ENCODE measurements at places on chromosomes 4 and X. TPM values are rescaled to one million over a fixed set of nuclear protein-coding genes. Genes with fewer than 3 reads are reported as not detected.

The CFP gene
- 0.17 TPM for total RNA-seq

The QDPR gene
- 27.4 TPM for total RNA-seq

The GPC4 gene
- 2.8 TPM for total RNA-seq

DNA sequence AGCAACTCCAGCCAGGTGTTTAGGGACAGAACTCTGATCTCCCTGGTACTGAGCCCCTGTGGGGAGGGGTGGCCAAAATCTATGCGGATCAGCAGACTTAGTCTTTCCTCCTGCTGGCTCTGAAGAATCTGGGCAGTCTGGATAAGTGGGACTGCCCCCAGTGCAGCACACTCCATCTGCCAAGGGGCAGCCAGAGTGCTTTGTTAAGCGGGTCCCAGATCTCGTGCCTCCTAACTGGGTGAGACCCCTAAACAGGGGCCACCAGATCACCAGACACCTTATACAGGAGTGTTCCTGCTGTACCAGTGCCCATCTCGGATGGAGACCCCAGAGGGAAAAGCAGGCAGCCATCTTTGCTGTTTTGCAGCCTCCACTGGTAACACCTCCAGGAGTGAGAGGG, 81.5 kb upstream of the IL13RA2 start:
- DNase-seq = no peak
- H3K36me3 ChIP-seq = peaks cover 2% of the 10 kb centered on the region
- no peak overlapping the region for H3K27ac ChIP-seq
- H3K27me3 ChIP-seq = no peaks in the 10 kb centered on the region
- no peaks in the 10 kb centered on the region for H3K4me1 ChIP-seq

- H3K36me3 ChIP-seq = peaks cover 4% of the 10 kb centered on the region
- no peaks in the 10 kb centered on the region for H3K27me3 ChIP-seq
- H3K4me1 ChIP-seq = peaks cover 5% of the 10 kb centered on the region
- peak overlapping the region; percentile 14 for H3K4me3 ChIP-seq
Observed at GRCh38 chr4:56981795-56982201, 3.1 kb downstream of the POLR2B start.

DNA sequence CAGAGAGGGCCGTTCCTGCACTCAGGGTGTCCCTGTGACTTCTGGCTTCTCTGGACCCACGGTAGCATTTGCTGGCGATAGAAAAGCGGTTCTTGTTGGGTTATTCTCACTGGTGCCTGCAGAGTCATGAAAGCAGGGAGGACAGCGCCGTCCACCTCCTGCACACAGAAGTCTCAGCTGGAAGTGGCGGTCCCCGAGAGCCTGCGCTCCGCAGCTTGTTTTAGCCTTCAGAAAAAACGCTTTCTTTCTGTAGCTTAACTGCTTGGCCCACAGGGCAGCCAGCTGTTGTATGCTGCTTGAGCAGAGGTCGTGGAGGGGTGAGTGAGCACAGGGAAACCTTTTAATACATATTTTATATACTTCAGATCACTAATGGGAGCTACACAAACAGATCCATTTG, 400.7 kb upstream of the FAT1 start:
- H3K4me3 ChIP-seq = no peak overlapping the region
- H3K4me1 ChIP-seq = no peaks in the 10 kb centered on the region
- no peak for DNase-seq

- no peaks in the 10 kb centered on the region for H3K27me3 ChIP-seq
- H3K4me1 ChIP-seq = no peaks in the 10 kb centered on the region
- H3K27ac ChIP-seq = no peak overlapping the region
- H3K4me3 ChIP-seq = no peak overlapping the region
- DNase-seq = no peak
- no peaks in the 10 kb centered on the region for H3K36me3 ChIP-seq
Observed at GRCh38 chrX:1492421-1493012, 39.8 kb upstream of the ASMTL start.

- peak; percentile 40 for DNase-seq
- no peaks in the 10 kb centered on the region for H3K27me3 ChIP-seq
- H3K4me1 ChIP-seq = no peaks in the 10 kb centered on the region
- no peaks in the 10 kb centered on the region for H3K36me3 ChIP-seq
Observed at GRCh38 chr4:173231916-173232315, 63.3 kb downstream of the GALNT7 start.

GRCh38 chr4:15427161-15427560, 672 bp upstream of the C1QTNF7 start:
- peak; percentile 19 for DNase-seq
- no peaks in the 10 kb centered on the region for H3K27me3 ChIP-seq
- no peaks in the 10 kb centered on the region for H3K4me1 ChIP-seq
- no peak overlapping the region for H3K4me3 ChIP-seq
- no peaks in the 10 kb centered on the region for H3K36me3 ChIP-seq

- peaks cover 27% of the 10 kb centered on the region for H3K27me3 ChIP-seq
- DNase-seq = no peak
- H3K27ac ChIP-seq = no peak overlapping the region
- H3K36me3 ChIP-seq = no peaks in the 10 kb centered on the region
Observed at GRCh38 chr4:4225915-4226605, 669 bp downstream of the OTOP1 start.

- H3K27ac ChIP-seq = peak within 1 kb of the TSS; percentile 91
- no peaks in the 10 kb centered on the region for H3K36me3 ChIP-seq
- peaks cover 5% of the 10 kb centered on the region for H3K4me1 ChIP-seq
- DNase-seq = no peak
- H3K4me3 ChIP-seq = peak within 1 kb of the TSS; percentile 85
Observed at GRCh38 chr4:103076747-103077347, at the start of gene SLC9B2. SLC9B2 (minus strand) TSS chr4:103076761; CDS start chr4:103067550, 9,211 bp downstream.

GRCh38 chrX:104430072-104430741, 135.8 kb upstream of the IL1RAPL2 start:
- H3K27me3 ChIP-seq = no peaks in the 10 kb centered on the region
- H3K4me3 ChIP-seq = no peak overlapping the region
- no peaks in the 10 kb centered on the region for H3K4me1 ChIP-seq
- DNase-seq = no peak

GRCh38 chr4:112680996-112681395, 44.1 kb downstream of the LARP7 start:
- H3K27me3 ChIP-seq = no peaks in the 10 kb centered on the region
- no peak overlapping the region for H3K27ac ChIP-seq
- DNase-seq = no peak
- no peaks in the 10 kb centered on the region for H3K4me1 ChIP-seq
- no peaks in the 10 kb centered on the region for H3K36me3 ChIP-seq

DNA sequence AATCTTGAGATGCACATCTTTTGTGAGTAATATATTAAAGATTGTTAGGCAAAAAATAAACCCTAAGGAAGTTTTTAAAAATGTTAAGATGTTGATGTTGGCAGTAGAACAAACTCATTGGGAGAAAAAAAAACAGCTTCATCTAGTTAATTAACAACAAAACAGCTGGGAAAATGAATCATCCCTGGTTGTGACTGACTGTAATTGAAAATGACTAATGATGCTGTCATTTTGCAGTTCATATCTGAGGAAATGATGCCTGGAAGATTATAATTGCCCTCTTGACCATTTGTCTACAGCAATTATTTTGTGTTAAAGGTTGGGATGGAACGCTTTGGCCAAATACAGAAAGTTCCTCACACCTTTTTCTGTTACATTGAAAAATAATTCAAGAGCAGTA, 760.4 kb upstream of the FTHL17 start:
- DNase-seq = peak; percentile 5
- H3K4me3 ChIP-seq = no peak overlapping the region
- no peaks in the 10 kb centered on the region for H3K4me1 ChIP-seq
- no peaks in the 10 kb centered on the region for H3K36me3 ChIP-seq

DNA sequence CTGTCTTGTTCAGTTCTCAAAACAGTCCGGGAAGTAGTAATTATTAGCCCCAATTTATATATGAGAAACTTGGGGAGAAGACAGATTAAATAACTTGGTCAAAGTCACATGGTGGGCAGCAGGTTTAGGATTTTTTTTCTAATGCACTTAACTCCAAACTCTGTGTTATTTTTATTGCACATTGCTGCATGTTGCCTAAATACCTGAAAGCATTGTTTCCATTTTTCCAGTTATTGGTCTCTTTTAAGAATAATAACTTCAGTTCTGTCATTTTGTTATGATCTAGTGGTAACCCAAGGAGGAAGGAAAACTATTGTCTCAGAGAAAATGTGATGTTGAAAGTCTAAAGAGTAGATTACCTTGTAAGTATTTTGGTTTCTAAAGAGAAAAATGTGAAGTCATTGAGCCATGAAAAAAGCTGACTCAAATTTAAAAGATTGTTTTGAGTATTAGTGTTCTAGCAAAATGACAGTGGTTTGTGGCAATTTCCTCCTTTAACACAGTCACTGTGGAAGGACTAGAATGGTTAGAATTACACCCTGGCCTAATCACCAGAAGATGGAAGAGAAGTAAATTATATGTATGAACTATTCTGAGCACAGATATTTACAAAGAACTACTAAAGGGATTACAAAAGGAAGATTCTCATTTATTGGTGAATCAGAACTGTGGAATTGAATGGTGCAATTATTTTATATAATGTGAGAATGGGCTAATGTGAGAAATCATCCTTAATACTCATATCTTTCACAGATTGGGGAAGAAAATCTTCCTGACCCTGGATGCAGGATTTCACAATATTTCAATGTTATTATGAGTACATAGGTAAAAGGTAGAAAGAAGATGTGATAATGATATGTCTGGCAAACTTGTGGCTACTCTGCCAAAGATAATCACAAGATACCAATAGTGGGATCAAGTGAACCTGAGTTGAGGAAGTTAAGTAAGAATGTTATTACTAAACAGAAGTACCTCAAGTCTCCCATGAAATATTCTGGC, 21.7 kb upstream of the CXCL8 start:
- peaks cover 7% of the 10 kb centered on the region for H3K4me1 ChIP-seq
- no peaks in the 10 kb centered on the region for H3K27me3 ChIP-seq
- no peak overlapping the region for H3K4me3 ChIP-seq
- no peak overlapping the region for H3K27ac ChIP-seq
- no peaks in the 10 kb centered on the region for H3K36me3 ChIP-seq
- no peak for DNase-seq

DNA sequence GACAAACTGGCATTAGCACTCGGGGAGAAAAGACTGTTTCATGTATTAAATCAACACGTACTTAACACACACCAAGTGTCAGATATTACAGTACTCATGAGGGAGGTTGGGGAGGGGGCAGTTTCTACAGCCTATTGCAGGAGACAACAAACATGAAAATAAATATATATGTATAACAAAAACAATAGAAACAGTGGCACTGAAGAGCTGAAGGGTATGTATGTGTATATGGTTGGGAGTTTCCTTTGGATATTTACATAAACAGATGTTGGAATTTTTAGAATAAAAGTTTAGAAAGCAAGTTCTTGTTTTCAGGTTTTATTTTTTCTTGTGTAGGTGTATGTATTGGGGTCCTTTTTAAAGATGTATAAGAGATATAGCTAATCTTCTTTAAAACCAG, 133.5 kb downstream of the ELOVL6 start:
- no peak overlapping the region for H3K27ac ChIP-seq
- no peak for DNase-seq
- H3K36me3 ChIP-seq = no peaks in the 10 kb centered on the region
- no peak overlapping the region for H3K4me3 ChIP-seq
- H3K27me3 ChIP-seq = no peaks in the 10 kb centered on the region
- H3K4me1 ChIP-seq = no peaks in the 10 kb centered on the region

DNA sequence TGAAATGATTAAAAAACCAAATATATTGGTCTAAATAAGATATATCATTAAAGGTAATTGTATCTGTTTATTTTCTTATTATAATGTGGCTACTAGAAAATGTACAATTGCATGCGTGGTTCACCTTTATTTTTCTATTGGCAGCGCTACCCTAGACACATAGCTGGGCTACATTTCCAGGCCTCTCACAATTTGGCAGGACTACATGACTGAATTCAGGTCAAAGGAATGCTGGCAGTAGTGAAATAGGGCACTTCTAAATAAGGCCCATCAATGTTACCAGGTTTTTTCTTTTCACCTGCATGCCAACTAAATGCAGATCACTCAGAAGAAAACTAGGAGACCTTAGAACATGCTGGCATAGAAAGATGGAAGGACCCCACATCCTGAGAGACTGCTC, 1072.9 kb upstream of the SLIT2 start:
- no peaks in the 10 kb centered on the region for H3K4me1 ChIP-seq
- no peaks in the 10 kb centered on the region for H3K36me3 ChIP-seq
- no peak for DNase-seq
- no peak overlapping the region for H3K4me3 ChIP-seq
- no peaks in the 10 kb centered on the region for H3K27me3 ChIP-seq

GRCh38 chrX:3549411-3549911, 164.0 kb downstream of the PRKX start:
- no peak for DNase-seq
- no peaks in the 10 kb centered on the region for H3K27me3 ChIP-seq
- no peaks in the 10 kb centered on the region for H3K4me1 ChIP-seq
- H3K36me3 ChIP-seq = no peaks in the 10 kb centered on the region
- H3K4me3 ChIP-seq = no peak overlapping the region

DNA sequence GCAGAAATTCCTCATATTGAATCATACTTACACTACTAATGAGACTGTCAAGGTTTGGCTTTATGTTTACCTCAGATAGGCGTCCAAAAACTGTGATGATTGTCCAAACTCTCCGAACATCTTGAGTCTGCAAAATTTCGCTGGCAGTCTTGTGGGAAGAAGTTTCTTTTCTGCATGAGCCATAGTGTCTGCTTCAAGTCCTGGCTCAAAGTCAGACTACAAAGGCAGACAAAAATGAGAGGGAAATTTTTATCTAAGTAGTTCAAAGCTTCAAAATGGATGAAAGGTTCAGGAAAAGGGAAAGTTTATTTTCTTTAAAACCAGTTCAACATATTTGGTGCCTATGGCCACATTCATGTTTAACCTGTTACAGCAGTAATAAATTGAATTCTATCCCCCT, 40.7 kb downstream of the PALLD start:
- peak; percentile 58 for DNase-seq
- H3K36me3 ChIP-seq = no peaks in the 10 kb centered on the region

- no peak for DNase-seq
- no peaks in the 10 kb centered on the region for H3K36me3 ChIP-seq
- no peaks in the 10 kb centered on the region for H3K27me3 ChIP-seq
- no peak overlapping the region for H3K4me3 ChIP-seq
Observed at GRCh38 chr4:3311095-3311372, 18.2 kb downstream of the RGS12 start.

DNA sequence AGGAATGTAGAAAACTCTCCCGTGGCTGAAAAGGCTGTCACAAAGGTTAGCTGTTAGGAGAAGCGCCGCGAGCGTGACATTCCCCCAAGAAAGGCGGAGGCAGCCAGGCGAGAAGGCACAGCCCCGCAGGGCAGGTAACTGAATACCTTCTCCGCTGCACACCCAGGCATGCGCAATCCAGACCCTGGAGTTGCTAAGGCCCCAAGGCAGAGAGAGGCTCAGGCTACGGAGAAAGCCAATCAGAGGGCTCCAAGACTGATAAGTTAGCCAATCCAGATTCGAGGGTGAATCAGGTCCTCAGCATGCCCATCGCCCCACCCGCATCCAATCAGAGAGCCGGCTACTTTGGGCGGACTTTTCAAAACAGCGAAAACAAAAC, 485 bp upstream of the CCNG2 start:
- H3K36me3 ChIP-seq = no peaks in the 10 kb centered on the region
- peaks cover 4% of the 10 kb centered on the region for H3K27me3 ChIP-seq
- H3K4me1 ChIP-seq = no peaks in the 10 kb centered on the region
- peak overlapping the region; percentile 88 for H3K27ac ChIP-seq
- H3K4me3 ChIP-seq = peak overlapping the region; percentile 90
